ENCODE measurements at places on chromosomes 1 and 21.

- peak; percentile 96 for DNase-seq
These were observed at the start of gene PTPN7 for GRCh38 chr1:202160377-202160940. TSS of gene PTPN7 (minus strand) at chr1:202160602. CDS start at chr1:202159402, 1,200 bp downstream.

DNA sequence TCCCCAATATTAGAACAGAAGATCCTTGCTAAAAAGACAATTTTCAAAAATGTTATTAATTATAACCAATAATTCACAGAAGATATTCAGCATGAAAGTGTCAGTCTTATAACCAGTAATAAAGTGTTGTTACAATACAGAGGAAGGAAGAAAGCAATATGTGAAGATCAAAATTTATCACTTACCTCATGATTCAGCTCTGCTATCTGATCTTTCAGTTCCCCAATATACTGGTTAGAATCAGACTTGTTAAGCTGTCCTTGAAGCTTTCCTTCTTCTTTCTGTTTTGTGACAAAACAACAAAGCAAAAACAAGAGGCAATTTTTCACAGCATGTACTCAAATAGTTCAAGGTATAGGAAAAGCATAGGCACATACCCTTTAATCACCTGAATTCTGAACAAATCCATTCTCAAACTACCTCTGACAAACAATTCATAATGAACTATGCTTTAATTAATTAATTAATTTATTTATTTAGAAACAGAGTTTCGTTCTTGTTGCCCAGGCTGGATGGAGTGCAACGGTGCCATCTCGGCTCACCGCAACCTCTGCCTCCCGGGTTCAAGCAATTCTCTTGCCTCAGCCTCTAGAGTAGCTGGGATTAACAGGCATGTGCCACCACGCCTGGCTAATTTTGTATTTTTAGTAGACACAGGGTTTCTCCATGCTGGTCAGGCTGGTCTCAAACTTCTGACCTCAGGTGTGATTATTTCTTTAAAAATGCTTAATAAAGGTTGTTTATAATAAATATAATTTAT, 76.9 kb upstream of the GFI1 start:
- DNase-seq: no peak

DNA sequence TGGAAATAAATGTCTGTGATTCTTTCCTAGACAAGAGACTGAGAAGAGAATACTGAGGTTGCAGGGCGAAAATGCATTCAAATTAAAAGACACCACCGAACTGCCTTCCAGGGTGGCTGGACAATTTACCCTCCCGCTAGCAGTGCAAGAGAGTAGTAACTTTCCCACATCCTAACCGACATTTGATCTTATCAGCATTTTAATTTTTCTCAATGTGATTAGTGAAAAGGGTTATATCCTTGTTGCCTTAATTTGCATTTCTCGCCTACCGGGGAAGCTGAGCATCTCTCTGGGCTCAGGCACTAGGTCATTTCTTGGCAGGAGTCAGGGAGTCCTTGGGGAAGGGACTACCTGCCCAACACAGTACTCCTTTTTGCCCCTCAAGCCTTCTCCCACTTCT, 2.8 kb downstream of the TNFRSF8 start:
- peak; percentile 62 for DNase-seq

DNA sequence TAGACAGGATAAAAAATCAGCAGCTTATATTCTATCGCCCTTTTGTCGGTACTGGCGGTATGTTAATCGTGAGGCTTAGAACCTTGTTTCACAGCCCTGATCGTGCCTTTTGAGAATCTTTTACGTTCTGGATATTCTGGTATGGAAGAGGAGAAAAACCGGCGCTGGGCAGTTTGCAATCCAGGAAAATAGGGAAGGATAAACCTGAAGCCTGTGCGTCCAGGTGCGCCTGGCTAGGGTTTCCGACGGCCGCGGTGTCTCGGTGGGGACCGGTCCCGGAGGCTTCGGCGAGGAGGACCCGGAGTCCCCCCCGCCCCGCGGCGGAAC, 258 bp upstream of the SYPL2 start:
- DNase-seq: no peak

GRCh38 chr1:206882555-206882954, 14.7 kb upstream of the IL24 start:
- DNase-seq: no peak

DNA sequence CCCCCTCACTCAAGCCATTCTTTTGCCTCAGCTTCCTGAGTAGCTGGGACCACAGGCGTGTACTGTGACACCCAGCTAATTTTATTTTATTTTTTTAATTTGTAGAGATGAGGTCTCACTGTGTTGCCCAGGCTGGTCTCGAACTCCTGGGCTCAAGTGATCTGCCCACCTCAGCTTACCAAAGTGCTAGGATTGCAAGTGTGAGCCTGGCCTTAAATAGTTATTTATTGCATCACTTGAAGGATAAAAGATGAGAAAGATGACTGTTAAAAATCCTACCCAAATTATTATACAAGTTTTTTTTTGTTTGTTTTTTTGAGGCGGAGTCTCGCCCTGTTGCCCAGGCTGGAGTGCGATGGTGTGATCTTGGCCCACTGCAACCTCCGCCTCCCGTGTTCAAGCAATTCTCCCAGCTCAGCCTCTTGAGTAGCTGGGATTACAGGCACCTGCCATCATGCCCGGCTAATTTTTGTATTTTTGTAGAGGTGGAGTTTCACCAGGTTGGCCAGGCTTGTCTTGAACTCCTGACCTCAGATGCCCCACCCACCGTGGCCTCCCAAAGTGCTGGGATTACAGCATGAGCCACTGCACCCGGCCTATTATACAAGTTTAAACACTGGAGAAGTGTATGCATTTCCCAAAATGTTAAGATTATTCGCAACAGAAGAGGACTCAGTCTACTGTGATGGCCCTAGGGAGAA, 2.3 kb downstream of the UTP11 start:
- DNase-seq: no peak
